ENCODE measurements at places on chromosomes 12 and 14.

GRCh38 chr12:99658671-99659349 is 11.3 kb downstream of the GARIN6 start:
- DNase-seq, result peak; percentile 10

DNA sequence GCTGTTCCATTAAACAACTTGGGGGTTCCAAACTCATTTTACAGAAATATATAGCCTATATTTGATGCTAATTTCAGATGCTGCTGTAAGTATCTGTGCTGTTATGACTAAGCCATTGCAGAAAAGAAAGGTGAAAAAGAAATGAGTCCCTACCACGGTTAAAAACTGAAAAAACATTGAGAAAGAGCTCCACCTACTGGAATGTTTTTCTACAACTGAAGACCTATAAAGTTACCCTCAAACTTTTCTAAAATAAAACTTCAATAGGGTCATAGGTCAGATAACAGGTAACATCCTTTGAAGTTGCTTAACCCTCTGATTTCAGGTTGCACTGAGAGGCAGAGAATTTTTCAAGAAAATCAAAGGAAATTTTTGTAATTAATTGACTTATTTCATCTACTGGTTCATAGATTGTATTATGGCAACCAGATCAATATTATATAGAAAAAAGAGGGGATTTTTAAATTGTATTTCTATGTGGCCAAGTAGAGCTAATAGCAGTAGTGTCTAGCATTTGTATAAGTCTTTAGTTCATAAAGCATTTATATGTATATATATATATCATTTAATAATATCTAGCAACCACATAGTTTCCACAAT is 279.9 kb downstream of the RPS29 start:
- DNase-seq, result peak; percentile 46

DNA sequence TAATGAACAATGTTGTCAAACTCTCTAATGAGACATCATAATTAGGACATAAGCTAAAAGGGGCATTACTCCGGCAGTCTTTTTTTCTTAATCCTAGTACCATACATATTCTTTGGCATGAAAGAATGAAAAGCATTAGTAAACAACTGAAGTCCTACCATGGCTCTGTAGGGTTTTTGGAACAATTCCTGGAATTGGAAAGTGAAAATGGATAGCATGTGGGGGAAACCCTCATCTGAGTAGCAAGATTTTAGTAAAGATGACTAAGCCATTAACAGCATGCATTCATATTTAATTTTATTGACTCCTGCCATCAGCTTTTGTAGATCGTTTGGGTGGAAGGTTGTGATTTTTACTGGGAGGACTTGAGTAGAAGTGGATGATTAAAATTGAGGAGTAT is 216.2 kb upstream of the PDZRN4 start:
- peak; percentile 19 for DNase-seq

- no peak for DNase-seq
These were observed 178.1 kb downstream of the ETNK1 start for GRCh38 chr12:22802883-22803630.

DNA sequence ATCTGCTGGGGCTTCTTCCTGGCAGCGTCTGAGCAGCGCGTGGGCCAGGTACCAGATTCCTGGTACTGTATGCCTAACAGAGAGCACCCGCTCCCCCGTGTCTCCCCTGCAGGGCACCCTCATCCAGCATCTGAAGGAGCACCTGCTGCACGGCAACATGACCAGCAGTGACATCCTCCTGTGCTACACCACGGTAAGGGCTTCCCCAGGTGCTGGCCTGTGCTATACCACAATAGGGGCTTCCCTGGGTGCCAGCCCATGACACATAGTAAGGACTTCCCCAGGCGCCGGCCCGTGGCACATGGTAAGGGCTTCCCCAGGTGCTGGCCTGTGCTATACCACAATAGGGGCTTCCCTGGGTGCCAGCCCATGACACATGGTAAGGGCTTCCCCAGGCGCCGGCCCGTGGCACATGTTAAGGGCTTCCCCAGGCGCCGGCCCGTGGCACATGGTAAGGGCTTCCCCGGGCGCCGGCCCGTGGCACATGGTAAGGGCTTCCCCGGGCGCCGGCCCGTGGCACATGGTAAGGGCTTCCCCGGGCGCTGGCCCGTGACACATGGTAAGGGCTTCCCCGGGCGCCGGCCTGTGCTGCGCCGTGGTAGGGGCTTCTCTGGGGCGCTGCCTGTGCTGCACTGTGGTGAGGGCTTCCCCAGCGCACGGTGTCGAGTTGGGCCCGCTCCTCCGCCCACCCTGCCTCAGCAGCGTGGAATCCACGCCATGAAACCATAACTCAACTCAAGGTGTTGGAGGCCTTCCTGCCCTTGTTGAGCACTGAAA is 49.3 kb downstream of the AACS start:
- no peak for DNase-seq

- no peak for DNase-seq
These were observed 413 bp upstream of the TUBA1C start for GRCh38 chr12:49264466-49264872.

- DNase-seq, result no peak
These were observed 33.8 kb upstream of the PWP1 start for GRCh38 chr12:107651571-107652449.

DNA sequence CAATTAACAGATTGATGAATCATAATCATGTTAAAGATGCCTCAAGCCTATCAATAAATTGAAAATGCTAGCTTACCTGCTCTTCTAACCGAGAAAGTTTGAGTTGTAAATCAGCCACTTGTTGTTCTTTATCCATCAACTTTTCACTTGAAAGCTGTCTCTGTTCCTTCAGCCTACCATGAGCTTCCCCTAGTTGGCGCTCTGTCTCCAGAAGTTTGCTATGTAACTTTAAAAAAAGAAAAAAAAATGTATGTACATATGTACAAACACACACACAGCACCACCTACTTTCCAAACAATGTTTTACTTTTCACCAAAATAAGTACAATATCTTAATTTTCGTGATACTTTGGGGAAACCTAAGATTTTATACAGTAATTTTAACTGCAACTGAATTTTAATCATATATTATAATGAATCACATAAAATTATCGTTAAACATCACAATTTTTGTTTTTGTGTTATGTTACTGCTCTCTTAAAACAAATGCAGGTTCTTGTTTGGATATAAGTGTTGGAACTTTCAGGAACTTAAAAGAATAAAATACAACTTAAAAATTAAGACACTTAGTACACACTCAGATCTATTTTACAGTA is 101.2 kb downstream of the EEA1 start:
- peak; percentile 67 for DNase-seq

DNA sequence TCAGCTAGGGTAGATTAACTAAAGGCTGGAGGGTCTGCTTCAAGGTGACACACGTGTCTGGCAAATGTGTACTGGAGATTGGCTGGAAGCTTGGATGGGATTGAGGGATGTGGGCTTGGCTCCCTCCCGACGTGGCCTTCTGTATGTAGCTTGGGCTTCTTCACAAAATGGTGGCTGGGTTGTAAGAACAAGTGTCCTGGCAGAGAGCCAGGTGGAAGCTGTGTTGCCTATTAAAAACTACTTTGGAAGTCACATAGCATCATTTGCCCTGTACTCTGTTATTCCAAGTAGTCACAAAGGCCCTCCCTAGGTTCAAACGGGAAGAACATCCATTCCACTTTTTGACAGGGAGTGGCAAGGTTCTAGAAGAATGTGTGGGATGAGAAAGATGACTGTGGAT is 174.1 kb upstream of the PRICKLE1 start:
- no peak for DNase-seq

DNA sequence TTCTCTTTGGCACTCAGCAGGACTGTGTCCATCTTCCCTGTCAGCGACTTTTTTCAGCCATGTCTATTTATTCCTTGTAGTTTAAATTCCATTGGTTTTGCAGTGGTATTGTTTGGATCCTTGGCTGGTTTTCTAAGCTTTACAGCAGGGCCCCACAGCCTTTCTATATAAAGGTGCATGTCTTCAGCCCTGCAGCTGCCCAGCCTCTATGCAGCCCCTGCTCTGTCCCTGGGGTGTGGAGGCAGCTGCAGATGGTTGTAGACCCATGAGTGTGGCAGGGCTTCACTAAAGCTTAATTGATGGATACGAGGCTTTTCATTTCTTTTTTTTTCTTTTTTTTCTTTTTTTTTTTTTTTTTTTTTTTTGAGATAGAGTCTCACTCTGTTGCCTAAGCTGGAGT is 29.7 kb downstream of the SFSWAP start:
- DNase-seq, result no peak

DNA sequence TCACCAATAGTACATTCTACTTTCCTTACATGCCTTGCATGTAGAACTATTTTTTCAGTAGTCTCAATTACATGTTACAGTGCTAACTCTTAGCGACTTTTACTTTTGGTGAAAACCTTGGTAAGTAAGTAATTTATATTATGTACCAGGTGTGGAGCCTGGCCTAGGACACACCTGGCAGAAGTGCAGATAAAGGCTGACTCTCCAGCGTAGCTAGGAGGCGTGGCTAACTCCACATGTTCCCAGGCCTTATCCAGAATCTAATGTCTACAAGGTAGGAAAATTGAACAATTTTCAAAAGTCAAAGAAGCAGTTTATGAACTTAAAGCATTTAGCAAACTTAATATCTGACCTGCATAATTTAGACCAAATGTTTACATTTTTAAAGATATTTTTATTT is 157.4 kb downstream of the DHRS2 start:
- DNase-seq, result no peak

GRCh38 chr12:86945685-86946196 is 689.5 kb upstream of the MGAT4C start:
- no peak for DNase-seq

Measured in fibroblast of mammary gland (primary cell).